CD4-positive, alpha-beta T cell treated with Interleukin-12 subunit alpha and Interleukin-12 subunit beta, for 1 hour (primary cell): ENCODE measurements at places on chromosomes 2 and 18.

DNA sequence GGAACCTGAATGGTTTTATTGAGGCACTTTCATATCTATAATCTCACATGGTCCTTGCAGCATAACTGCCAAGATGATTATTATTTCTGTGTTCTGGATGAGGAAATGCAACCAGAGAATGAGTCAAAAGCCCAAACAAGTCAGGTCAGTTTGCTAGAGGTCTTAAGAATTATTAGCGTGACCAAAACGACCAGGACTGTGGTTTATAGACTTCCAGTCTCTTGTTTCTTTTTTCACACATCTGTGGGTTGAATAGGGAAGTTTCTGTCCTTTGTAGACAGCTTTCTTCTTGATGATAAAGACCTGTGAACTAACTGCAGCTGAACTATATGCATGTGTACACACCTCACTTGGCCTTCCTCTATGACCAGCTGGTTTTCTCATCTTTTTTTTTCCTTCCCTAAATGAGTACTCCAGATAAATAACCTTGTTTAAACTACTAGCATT is 13.9 kb downstream of the ADAM23 start:
- no peak for DNase-seq

DNA sequence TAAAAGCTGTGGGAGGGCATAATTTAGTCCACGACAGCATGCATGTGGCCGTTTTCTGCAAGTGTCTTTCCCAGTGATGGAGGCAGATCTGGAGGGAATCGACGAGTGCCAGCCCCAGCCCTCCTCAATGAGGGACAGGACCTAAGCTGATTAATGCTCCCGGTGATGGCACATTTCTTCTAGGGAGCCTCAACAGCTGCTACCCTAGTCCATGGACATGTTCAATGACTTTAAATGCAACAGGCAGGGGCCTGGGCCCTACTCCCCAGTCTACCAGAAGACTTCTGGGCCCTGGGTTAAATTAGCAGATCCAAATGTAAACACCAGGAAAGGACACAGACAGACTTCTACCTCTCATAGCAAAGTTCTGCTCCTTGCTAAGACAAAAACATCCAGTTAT is 155.1 kb downstream of the ACTR3 start:
- DNase-seq, result no peak

- no peak for DNase-seq
These were observed 188.5 kb downstream of the INHBB start for GRCh38 chr2:120534457-120534856.

- no peak for DNase-seq
These were observed 63.3 kb upstream of the CSRNP3 start for GRCh38 chr2:165406173-165406572.

DNA sequence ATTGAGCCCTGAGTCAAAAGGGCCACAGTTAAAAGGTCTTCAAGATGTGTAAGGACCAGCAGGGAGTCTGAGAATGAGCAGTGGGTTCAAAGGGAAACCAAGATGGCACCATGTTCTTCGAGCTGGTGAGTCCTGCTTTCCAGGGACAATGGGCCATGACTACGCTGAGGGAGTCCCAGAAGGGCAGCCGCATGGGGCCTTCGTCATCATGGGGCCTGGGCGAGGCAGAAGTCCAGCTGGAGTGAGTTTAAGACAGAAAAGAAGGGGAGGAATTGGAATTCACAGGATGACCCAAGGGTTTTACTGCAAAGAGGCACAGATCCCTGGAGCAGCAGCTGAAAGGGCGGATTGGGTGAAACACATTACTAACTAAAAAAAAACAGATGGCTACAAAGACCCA is 340.8 kb upstream of the MYT1L start:
- DNase-seq, result no peak

DNA sequence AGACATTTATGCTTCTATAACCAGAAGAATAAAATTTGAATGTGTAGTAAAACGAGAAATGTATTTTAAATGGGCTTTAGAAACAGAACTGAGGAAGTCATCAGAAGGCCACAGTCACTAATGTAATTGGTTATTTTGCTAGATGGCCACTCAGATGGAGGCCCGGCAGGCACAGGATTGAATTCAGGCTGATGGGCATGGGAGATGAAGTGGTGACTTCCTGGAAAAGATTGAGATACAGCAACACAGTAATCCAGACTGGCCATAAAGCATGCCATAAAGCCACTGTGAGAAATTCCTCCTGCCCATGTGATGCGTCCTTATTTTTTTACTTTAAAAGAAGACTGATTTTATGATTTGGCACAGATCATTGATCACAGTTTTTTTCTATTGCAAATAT is 297.7 kb downstream of the ICOS start:
- DNase-seq, result no peak

- DNase-seq, result no peak
These were observed 126.7 kb upstream of the ARL4C start for GRCh38 chr2:234623521-234623991.

DNA sequence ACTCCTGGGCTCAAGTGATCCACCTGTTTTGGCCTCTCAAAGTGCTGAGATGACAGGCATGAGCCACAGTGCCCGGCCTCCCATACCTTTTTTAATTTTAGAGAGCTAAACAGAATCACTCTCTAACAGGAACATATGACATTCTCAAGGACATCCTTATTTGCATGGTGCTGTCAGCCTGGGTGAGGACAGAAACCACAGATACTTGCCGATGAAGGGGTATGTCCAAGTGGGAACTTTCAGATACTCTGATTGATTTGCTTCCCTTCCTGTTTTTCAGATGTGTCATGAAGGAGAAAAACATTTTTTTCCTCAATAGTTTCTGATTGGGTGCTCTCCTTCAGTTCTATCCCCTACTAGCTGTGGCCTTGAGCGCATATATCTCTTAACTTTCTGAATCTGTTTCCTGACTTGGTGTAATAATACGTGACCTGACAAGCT is 49.6 kb downstream of the MYO3B start:
- DNase-seq, result no peak

DNA sequence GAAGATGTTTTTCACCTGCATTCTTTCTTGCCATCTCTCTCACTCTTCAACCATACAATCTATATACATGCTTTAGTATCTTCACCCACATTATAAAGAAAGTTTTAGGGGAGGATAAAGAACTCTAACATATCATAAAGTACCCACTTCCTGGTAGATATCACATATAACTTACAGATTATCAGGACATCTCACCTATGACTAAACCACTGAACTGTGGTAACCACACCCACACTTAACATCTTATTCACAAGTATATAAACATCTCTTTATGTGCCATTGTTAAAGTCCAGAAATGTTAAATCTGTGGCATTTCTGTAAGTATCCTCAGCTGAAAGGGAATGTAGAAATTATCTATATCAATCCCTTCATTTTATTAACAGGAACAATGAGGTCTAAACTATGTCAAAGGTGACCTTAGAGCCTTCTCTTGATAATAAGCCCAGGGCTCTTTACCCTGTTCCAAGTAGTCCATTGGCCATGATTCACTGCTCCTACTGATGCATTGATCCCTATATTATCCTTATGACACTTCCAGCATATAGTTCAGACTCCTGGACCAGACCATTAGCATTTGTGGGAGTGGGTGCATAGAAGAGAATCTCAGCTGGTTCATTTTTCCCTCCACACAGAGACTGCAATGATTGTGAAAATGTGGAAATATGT is 182.4 kb downstream of the SUCLG1 start:
- no peak for DNase-seq

- DNase-seq, result no peak
These were observed 159.5 kb downstream of the COL4A4 start for GRCh38 chr2:227004482-227004881.

GRCh38 chr18:5542515-5543035 is 1.2 kb downstream of the EPB41L3 start:
- DNase-seq, result no peak

DNA sequence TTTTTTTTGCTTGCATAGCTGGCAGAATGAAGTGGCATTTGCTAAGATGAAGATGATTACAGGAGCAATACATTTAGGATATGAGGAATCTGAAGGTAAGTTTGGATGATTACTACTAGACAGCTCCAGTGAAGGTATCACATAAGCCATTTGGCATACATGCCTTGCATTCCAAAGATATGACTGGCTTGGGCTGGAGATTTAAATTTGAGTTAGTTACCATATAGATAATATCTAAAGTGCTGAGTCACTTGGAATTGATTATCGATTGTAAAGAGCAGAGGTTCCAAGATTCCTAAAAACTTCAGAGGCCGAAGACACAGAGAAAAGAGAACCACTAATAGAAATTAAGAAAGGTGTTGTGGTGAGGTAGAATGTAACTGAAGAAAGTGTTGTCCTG is 1026.4 kb downstream of the DSC3 start:
- DNase-seq, result no peak

DNA sequence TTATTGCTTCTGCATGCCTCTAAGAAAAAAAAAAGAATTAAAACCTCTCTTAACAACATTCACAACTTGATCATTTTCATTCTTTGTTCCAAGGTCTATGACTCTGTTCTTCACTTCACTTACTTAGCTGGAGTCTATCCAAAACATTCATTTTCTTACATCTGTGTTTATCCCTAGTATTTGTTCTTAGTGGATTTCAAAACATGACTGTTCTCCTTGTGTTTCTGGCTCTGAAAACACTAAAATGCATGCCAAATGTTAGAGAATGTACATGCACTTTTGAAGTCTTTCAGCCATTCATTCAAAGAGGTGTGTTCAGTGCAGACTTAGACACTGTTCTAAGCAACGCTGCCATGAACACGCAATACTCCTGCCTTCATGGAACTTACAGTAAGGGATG is 138.8 kb downstream of the CNTNAP5 start:
- DNase-seq, result no peak

- DNase-seq, result no peak
These were observed 182.8 kb upstream of the RAB12 start for GRCh38 chr18:8426401-8426800.

- no peak for DNase-seq
These were observed 438.2 kb downstream of the TSN start for GRCh38 chr2:122193622-122194021.

DNA sequence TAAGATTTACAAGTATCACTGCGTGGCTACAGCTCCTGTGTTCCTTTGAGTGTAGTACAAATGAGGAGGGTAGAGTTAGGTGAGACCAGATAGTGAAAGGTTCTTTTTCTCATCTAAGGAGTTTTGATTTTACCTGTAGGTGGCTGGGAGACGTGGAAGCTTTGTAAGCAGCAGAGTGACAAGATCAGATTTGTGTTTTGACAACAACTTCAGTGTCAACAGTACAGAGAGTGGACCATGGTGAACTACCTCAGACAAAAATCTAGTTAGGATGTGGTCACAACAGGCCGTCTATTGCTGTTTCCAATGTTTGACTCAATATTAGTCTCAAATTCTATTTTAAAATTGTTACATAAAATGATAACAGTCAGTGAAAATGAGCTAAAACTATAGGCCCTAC is 20.3 kb upstream of the UGP2 start:
- DNase-seq, result no peak

DNA sequence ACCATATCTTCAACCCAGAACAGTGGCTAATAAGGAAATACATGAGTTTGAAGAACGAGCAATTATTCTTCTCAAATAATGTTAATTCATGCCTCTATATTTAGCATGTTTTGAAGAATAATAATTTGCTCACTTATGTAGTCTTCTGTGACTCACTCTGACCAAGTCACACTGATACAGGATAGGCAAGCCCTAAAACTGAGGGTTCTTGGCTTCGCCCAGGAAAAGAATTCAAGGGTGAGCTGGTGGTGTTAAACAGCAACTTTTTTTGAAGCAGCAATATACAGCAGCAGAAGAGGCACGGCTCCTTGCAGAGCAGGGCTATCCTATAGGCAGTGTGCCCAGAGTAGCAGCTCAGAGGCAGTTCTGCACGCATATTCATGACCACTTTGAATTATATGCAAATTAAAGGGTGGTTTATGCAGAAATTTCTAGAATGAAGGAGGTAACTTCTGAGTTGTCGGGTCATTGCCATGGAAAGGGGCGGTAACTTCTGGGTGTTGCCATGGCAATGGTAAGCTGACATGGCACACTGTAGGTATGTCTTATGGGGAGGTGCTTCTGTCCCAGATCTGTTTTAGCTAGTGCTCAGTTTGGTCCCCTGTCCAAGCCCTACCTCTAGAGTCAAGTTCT is 200.6 kb downstream of the RND3 start:
- no peak for DNase-seq

DNA sequence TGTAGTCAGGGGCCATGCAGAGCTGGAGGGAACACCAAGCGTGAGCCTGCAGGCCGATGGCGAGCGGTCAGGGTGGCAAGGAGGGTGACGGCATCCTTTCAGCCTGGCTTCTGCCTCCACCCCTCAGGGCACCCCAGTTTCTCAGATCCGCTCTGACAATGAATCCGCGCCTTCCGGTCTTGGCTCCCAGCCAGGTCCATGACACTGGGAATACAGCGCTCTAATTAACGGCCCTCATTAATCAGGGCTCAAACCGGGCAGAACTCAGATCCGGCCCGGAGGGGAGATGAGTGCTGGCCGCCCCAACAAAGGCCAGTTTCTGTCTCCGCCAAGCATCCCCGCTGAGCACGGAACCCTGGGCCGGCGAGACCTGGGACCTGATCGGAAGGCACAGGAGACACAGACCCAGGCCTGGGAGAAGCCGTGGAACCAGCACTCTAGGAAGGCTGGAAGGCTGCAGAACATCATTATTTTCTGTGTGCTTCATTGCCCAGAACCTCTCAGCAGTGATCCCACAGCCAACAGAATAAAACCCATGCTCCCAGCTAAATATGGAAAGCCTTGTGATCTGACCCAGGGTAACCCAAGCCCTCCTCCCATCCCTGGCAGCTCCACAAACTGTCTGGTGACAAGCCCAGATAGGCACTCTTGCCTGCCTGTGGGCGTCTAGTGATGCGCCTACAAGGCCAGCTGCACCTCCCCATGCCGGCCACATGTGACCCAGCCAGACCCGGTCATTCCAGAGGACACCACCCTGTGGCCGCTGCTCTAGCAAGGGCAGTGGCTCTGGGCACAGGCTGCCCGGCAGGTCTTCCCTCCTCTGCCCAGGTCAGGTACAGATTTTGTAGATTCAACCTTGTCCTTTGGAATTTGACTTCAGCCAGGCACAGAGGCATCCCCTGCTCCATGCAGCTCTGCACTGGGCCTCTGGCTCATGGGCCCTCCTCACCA is 438.7 kb upstream of the MYT1L start:
- DNase-seq, result no peak

- DNase-seq, result no peak
These were observed 313.8 kb downstream of the PDE11A start for GRCh38 chr2:177758591-177759371.

GRCh38 chr18:37598396-37598795 is 32.8 kb upstream of the CELF4 start:
- no peak for DNase-seq
